Stimulated activated CD4-positive, alpha-beta T cell treated with anti-CD3 and anti-CD28 coated beads, TNF-alpha, amount 100 ng/mL, for 4 hours (primary cell): ENCODE measurements at places on chromosomes 6 and 20.

- DNase-seq, result no peak
These were observed 234.4 kb upstream of the MCHR2 start for GRCh38 chr6:100228437-100228833.

DNA sequence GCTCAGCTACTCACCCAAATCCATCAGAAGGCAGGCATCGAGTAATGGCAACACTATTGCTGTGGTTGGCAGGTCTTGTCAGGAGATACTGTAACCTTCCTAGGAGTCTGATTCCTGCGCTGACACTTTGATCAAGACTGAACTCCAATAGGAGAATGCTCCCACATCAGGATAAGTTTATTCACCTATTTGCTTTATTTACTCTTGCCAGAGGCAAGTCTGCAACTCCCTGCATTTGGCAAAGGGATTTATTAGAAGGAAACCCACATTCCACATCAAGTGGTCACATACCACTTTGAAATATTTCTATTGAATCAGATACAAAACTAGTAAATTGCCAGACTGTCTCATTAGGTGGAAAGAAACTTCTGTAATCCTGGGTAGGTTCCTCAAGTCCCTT is 43.5 kb downstream of the ZFAND3 start:
- no peak for DNase-seq

- no peak for DNase-seq
These were observed 801 bp downstream of the FBXL4 start for GRCh38 chr6:98946879-98947410.

- no peak for DNase-seq
These were observed 40.1 kb upstream of the NNAT start for GRCh38 chr20:37480919-37481318.

GRCh38 chr20:7843613-7844012 is 96.6 kb downstream of the HAO1 start:
- no peak for DNase-seq

- no peak for DNase-seq
These were observed 24.8 kb downstream of the RNF146 start for GRCh38 chr6:127291495-127291894.

- DNase-seq, result no peak
These were observed 120.4 kb downstream of the RNGTT start for GRCh38 chr6:88843040-88843439.

DNA sequence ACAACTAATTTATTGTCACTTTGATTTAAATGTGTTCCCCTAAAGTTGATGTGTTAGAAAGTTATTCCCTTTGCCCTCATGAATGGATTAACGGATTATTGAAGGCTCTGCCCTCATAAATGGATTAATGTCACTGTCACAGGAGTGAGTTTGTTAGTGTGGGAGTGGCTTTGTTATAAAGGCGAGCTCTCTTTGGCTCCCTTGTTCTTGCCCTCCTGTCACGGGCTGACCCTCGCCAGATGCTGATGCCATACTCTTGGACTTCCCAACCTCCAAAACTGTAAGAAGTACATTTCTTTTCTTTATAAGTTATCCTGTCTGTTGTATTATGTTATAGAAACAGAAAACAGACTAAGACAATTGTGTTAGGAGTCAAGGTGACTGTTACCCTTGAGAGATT is 22.7 kb upstream of the POPDC3 start:
- no peak for DNase-seq

GRCh38 chr20:58850693-58851174 is at the start of gene GNAS-AS1:
Gene GNAS-AS1 (minus strand): TSS chr20:58850902.
- peak; percentile 69 for DNase-seq

GRCh38 chr6:158109748-158110147 is 58.3 kb downstream of the SERAC1 start:
- no peak for DNase-seq

GRCh38 chr6:96963809-96964208 is 39.3 kb downstream of the KLHL32 start:
- no peak for DNase-seq

DNA sequence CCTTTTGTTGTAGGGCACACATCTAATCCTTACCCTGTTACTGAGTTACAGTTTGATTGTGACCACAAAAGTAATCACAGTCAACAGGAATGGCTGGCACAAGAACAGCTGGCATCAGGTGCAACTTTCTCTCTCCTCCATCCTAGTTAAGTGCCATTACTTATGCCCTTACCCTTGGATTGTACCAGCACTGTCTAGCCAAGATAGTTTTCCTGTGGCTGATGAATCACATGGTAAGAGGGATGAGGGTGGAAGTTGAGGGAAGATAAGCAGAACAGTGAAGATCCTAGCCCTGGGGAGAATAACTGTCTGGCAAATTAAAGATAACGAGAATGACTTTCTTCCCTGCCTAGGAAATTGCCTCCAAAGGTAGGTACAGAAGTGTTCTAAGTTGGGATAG is 42.0 kb downstream of the RNF217 start:
- DNase-seq, result no peak

DNA sequence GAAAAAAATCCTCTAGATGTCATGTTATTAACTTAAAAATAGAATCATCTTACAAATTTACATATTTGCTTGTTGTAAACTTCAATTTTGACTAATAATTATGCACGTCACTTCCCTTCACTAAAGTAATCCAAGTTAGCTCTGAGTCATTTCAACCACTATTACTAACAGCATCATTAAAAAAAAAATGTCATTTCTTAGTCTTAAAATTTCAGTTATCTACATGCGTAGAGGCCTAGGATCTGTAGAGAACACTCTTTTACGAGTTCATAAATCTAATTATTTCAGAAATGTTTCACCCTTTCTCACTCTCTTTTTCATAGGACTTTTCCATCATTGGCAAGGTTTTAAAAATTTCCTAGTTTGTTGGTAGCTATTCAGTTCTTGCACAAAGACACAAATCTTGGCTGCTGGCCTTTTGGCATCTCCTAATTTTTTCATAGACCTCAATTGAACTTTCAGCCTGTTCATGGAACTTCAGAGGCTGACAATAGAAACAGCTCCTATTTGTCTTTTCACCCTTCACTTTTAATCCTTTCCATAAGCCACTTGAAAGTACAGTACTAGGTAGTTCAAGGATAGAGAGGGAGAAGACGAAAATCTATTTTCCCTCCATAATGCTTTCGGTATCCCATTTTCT is 61.5 kb downstream of the OGFRL1 start:
- DNase-seq, result no peak

DNA sequence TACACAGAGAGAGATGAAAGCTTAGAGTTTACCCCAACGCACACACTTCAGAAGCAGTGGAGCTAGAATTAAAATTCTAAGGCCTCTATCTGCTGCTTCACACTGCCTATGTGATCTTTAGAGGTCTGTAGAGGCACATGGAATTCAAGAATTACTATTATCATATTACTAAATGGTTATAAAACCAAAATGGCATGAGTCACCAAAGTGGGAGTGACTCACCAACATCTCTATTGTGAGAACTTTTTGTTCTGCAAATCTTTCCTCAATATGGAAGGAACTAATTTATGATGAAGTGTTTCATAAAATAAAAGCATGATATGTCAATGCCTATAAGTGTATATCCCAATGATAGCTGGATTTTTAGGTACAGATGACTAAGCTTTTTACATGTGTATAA is 28.5 kb upstream of the TMEM244 start:
- no peak for DNase-seq

GRCh38 chr20:9668381-9668780 is 154.0 kb downstream of the LAMP5 start:
- DNase-seq, result no peak

- DNase-seq, result no peak
These were observed 12.8 kb downstream of the ESF1 start for GRCh38 chr20:13771853-13772453.

DNA sequence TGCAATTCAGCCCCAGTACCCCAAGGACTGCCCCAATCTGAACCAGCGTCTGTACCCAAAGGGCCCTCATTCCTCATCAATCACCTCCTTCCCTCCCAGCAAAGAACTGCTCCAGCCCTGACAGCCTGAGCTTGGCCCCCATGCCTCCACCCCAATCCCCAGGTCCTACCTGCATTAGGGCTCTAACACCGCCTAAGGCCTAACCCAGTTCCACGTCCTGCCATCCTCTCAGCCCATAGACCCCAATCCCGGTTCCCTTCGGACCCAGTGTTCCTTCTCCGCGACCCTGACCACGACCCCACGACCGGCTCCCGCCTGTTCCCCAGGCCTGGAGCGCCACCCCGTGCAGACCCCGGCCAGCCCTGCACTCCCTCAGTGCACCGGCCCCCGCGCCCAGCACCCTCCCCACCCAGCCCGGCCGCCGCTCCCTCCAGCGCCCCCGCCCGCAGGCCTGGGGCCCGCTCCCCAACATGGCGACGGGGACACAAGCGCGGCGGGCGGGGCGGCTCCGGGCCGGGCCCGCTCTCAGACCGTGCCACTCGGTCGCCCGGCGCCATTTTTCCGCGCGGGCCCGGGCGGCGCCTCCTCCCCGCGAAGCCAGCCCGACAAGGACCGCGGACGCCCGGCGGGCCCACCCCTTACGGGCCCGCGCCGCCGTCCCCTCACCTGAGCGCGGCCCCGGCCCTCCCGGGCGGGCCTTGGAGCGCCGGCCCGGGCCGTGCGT is 483 bp downstream of the NCOA6 start:
- DNase-seq, result peak; percentile 47

- DNase-seq, result no peak
These were observed 14.1 kb downstream of the SNX14 start for GRCh38 chr6:85579581-85579980.

GRCh38 chr6:132490478-132491204 is 22.3 kb downstream of the STX7 start:
- no peak for DNase-seq

DNA sequence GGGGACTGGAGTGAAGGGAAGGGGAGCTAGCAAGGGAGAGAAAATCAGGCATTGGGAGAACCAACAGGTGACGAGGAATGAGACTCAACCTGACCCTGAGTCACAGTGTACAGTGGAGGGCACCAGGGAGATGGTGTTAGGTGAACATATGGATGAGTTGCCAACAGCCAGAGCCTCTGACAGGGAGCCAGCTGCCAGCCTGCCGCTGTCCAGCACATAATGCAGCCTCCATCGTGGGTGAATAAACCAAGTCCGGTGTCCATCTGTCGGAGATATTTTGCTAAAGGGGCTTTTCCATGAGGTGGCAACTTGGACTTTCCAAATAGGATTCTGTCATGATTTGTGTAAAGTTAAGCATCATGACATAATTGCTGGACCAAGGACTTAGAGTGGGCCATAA is 88.1 kb downstream of the CDH4 start:
- no peak for DNase-seq

DNA sequence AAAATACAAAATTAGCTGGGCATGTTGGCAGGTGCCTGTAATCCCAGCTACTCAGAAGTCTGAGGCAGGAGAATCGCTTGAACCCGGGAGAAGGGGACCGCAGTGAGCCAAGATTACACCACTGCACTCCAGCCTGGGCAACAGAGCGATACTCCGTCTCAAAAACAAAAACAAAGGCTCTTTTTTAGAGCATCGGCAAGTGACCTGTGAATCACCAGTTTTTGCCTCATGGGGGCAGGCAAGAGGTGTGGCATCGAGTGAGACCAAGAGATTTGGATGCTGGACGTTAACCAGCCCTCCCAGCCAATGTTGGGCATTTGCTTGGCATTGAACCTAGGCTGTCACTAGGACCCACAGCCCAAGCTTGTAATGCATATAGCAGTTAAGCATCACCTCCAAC is 14.6 kb upstream of the CDK5RAP1 start:
- DNase-seq, result no peak

GRCh38 chr6:11333132-11333849 is 100.8 kb upstream of the NEDD9 start:
- DNase-seq, result no peak

GRCh38 chr20:36384022-36384619 is 78.0 kb downstream of the DLGAP4 start:
- DNase-seq, result no peak

DNA sequence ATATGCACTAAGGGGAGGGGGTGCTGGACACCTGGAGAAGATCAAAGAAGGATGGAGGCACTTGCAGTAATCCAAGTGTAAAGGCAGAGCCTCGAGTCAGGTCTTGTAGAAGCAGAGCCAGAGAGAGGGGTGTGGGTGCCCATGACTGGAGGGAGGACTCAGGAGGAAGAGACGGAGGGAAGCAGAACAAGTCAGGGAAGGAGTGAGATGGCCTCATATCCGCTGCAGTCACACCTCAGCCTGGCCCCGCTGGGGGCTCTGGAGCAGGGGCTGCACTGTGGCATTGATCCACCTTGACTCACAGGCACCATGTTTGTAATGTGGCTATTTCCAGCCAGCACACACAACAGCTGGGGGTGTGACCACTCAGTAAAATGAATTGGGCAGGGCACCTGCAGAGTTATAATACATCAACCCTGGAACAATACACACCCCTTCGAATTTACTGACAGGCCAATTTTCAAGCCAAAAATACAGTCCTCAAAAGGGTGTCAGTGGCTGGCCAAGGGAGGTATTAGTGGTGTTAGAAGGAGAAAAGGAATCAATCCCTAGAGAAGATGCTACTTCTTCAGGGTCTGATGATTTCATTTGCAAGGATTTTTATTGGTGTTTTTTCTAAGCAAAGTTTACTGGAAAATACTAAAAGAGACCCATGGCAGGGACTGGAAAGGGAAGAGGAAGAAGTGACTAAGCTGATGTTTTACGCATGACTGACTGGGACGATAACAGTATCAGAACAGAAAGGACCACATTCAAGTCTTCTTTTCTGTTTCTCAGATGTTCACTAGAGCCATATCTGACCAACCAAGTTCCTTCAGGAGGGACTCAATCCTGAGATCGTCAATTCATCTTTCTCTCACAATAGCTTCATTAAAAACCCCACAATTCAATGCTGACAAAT is 18.9 kb upstream of the NXT1 start:
- no peak for DNase-seq

- DNase-seq, result no peak
These were observed 176.4 kb downstream of the ARID1B start for GRCh38 chr6:156953479-156954146.

GRCh38 chr20:4795394-4795793 is 73.7 kb downstream of the PRND start:
- DNase-seq, result no peak

- DNase-seq, result no peak
These were observed 118.7 kb upstream of the GJE1 start for GRCh38 chr6:142013875-142014495.

DNA sequence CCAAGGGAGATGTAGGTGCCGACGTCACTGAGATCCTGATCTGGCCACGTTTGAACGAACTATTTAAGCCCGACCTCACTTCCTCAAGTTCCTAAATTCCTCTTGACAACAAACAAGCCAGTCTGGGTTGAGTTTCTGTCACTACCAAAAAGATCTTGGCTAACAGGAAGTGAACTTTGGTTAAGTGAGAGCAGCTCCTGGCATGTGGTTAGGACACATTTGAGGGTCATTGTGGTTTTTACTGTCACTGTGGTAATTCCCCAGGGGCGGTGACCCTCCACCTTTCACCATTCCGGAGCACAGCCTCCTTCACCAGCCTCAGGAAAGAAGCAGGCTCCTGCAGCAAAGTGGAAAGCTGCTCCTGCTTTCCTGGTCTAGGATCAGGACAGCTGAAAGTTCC is 43.1 kb upstream of the ZNF831 start:
- no peak for DNase-seq
